Activated CD4-positive, CD25-positive, alpha-beta regulatory T cell treated with anti-CD3 and anti-CD28 coated beads, Interleukin-2, amount 50 U/mL, for 16 hours (primary cell): ENCODE measurements at places on chromosomes 11 and 22.

GRCh38 chr11:99370549-99371216 is 349.9 kb downstream of the CNTN5 start:
- DNase-seq, result no peak

- no peak for DNase-seq
Measured at GRCh38 chr11:80261776-80262175, 820.9 kb upstream of the TENM4 start.

DNA sequence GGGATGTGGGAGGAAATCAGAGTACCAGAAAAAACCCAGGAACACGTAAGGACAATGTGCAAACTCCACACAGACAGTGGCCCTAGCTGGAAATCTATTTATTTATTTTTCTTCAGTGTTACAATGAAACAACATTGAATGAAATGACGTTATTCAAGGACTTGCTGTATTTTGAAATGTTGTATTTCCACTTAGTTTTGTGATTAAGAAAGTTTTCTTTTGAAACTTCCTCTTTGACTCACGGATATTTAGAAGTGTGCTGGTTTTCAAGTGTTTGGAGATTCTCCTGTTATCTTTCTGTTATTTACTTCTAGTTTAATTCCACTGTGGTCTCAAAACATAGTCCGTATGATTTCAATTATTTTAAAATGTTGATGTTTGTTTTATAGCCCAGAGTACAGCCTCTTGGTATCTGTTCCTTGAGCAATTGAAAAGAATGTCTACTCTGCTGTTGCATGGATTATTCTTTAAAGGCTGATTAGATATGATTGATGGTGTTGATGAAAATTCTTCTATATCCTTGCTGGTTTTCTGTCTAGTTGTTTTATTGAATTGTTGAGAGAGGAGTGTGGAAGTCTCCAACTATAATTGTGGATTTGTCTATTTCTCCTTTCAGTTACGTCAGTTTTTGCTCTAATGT is 141.0 kb downstream of the ARHGAP20 start:
- DNase-seq, result no peak

DNA sequence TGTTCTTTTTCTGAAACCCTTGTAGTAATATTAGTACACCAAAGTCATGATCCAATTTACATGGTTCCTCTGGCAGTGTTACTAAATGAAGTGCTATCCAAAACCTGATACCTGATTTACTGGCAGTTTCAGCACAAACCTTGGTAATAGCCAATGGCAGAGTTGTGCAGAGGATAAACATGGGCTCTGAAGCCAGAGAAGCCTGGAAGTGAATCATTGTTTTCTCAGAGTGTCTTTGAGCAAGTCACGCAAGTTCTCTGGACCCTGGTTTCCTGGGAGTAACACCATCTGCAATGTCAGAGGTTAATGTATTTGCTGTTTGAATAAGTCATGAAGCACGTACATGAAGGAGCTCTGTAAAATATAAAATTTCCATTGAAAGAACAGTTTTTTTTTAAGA is 222.3 kb upstream of the NARS2 start:
- no peak for DNase-seq

DNA sequence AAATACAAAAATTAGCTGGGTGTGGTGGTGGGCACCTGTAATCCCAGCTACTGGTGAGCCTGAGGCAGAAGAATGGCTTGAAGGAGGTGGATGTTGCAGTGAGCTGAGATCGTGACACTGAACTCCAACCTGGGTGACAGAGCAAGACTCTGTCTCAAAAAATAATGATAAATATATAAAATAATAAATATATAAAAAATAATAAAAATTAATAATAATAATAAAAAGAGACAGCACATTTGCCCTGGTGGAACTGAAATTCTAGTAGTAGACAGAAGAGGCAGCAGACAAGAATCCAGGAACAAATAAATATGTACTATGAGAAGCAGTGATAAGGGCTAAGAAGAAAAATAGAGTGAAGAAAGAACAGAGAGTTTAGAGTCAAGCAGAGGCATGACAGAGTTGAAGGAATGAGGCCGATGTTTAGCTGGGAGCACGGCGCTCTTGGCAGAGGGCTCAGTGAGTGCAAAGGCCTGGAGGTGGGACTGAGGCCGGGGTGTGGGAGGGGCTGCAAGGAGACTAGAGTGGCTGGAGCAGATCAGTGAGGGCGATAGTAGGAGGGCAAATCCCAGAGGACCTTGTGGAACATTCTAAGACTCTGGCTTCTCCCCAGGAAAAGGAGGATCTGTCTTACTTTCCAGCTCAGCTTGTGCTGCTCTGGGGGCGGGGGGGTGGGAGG is 410.3 kb downstream of the MN1 start:
- no peak for DNase-seq

DNA sequence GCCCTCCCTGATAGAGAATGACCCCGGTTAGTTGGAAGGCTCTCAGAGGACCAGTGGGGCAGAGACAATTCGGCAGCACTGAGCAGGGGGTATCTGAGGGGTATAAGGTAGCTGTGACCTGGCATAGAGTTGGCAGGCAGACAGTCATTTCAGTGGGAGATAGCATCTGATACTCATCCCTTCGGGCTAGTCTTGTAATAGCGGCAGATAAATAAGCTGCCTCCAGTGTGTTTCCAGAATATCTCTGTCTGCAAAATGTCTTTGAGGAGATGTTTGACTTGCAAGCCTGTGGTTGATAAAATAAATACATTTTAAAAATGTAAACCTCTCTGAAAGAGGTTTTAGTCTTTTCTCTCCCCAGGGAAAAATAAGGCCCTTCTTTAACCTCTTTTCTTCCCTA is 54.2 kb downstream of the TEAD1 start:
- no peak for DNase-seq

DNA sequence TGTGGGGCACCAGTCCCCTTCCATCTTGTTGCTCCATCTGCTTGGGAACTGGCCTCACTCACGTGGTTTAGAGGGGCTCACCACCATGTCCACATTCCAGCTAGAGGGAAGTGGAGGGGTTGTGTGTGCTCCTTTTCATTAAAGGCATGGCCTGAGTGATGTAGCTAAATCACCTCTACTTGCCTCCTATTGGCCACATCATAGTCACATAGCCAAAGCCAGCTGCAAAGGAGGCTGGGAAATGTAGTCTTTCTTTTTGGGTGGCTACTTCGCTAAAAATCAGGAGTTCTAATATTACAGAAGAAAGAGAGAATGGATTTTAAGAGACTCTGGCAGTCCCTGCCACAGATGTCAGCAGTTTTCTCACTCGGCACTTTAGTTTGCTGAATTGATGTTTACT is 63.0 kb upstream of the ALX4 start:
- DNase-seq, result no peak

GRCh38 chr11:75891947-75892739 is 77.1 kb downstream of the UVRAG start:
- DNase-seq, result no peak

- no peak for DNase-seq
Measured at GRCh38 chr11:26739366-26740073, 17.7 kb upstream of the SLC5A12 start.

GRCh38 chr11:39365809-39366436 is 2093.5 kb downstream of the LRRC4C start:
- no peak for DNase-seq

GRCh38 chr22:23683545-23683944 is 7.3 kb upstream of the RGL4 start:
- no peak for DNase-seq

DNA sequence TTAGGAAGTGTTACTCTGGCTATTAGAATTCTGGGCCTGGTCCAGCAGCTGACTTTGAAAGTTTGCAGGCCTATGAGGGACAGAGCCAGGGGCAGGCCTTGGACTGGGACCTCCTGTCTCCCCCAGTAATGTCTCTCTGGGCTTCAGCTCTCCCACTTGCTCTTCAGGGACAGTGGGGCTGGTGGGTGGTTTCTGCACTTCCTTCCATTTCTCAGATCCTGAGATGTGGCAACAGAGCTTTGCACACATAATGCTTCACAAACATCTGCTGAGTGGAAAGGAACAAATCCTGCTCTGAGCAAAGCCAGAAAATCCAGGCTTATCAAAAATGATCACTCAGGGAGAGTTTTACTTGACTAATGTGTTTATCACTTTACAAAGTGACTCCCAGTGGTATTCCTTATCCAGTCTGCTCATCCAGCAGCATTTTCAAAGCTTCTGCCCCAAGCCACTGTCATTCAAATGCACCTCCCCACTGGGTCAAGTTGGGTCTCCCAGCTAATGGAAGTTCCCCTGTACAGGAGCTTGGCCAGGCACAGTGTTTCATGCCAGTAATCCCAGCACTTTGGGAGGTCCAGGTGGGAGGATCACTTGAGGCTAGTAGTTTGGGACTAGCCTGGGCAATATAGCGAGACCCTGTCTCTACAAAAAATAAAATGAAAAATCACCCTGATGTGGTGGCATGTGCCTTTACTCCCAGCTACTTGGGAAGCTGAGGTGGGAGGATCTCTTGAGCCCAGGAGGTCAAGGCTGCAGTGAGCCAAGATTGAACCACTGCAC is 13.5 kb upstream of the OSBP2 start:
- DNase-seq, result no peak

DNA sequence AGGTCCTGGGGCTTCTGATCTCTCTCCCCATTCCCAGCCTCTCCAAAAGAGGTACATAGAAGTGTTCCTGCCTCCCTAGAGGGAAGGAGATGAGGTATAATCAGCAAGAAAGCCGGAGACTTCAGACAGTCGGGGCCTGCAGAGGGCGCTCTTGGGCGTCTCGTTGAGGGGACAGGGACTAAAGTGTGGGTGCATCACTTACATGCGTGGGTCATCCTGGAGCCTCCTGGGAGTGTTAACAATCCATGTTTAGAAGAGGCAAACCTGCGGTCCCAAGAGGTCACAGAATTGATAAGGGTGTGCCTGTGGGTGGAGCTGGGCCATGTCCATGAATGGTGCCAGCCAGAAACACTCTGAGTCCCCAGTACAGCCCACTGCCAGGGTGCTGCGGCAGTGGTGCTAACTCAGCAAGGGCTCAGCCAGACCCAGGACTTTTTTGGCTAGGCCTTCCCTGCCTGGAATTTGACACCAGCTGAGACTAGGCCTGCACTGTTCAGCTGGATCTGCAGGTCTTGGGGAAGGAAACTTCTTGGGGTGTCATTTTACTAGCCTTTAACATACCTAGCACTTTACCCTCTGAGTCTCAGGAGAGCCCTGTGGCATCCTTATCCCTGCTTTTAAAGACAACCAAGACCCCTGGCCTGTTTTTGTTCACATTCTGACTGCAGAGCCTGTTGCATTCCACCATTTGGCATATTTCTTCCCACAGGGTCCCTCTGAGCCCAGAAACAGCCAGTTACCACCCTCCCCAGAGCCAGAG is 5.5 kb downstream of the YDJC start:
- DNase-seq, result no peak

GRCh38 chr11:101889767-101890166 is 25.0 kb upstream of the CEP126 start:
- no peak for DNase-seq

GRCh38 chr11:91258876-91259275 is 965.7 kb upstream of the FAT3 start:
- no peak for DNase-seq

DNA sequence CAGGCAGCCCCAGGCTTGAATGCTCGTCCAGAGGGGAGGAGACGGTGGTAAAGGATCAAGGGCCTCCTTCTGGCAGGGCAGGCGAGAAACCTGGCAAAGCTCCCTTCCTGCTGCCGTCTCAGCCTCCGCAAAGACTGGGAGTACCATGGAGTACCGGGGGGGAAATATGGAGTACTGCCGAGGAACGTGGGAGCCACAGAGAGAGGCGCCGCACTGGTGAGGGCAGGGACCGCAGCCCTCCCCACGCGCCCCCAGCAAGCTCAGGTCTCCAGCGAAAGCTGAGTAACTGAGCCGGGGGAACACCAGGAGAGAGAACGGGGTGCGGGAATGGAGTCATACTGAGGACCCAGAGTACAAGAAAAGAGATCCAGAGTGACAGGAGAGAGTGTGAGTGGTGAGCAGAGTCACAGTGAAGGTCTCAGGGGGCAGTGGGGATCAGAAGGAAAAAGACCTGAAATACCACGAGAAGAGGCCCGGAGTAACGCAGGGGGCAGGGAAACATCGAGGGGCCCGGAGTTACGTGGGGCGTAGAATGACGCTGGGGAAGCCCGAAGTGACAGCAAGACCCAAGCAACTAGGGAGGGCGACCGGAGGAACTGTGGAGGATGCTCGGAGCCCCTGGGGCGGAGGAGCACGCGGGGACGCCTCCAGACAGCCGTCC is 740 bp downstream of the EML3 start:
- DNase-seq, result no peak

DNA sequence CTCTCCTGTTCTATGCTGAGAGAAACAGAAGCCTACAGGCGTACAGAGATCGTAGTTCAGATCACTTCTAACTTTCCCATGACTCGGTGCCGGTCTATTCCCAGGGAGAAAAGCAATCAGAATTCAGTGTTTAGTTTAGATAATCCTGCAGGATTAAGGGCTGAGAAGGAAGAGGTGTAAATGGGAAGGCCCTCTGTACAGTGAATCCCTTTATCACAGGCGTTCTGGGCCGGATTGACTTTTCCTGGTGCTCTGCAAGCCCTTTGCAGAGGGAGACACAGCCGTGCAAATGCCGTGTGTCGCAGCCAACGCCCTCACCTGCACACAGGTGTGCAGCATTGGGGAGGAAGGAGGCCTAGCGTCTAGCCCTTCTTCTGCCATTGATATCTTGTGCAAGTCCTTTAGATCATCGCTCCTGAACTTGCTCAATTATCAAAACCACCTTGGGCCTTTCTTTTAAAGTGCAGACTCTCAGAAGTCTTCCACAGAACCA is 90.6 kb downstream of the DSCAML1 start:
- no peak for DNase-seq

DNA sequence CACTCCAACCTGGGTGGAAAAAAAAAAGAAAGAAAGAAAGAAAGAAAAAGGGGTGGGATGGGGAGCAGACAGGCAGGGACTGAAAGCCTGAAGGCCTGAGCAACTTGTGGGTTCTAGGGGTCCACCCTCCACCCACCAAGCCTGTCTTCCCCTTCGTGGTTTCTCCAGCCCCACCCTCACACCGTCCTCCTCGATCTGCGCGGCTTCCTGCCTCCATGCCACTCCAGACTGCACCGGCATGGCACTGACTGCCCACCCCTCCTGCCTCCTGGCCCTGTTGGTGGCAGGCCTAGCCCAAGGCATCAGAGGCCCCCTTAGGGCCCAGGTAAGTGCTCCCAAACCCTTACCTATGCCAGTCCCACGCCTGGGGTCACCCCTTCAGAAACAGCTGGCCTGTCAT is at the start of gene CTSW:
Gene CTSW, plus strand, starts transcription at position 221 of the 400 bp plus-strand sequence. Its CDS starts 18 bp downstream, at position 239.
- DNase-seq, result no peak

DNA sequence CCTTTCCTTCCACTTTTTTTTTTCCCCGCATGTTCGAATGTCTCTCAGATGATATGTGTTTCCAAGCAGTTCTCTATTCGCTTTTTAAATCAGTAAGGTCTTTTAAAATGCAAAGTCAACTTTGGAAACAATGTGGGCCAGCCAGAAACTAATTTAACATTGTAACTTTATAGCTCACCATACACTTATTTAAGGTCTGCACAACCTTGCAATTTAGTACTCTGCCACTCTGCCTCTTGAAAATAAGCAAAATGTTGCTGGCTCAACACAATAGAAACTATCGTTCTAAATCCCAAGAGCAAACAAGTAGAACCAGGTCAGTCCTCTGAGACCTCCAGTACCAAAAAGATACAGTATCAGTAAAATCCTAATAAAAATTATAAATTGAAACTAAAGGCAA is 109.0 kb downstream of the SIK3 start:
- DNase-seq, result no peak
